ENCODE measurements at places on chromosomes 6 and 20.

DNA sequence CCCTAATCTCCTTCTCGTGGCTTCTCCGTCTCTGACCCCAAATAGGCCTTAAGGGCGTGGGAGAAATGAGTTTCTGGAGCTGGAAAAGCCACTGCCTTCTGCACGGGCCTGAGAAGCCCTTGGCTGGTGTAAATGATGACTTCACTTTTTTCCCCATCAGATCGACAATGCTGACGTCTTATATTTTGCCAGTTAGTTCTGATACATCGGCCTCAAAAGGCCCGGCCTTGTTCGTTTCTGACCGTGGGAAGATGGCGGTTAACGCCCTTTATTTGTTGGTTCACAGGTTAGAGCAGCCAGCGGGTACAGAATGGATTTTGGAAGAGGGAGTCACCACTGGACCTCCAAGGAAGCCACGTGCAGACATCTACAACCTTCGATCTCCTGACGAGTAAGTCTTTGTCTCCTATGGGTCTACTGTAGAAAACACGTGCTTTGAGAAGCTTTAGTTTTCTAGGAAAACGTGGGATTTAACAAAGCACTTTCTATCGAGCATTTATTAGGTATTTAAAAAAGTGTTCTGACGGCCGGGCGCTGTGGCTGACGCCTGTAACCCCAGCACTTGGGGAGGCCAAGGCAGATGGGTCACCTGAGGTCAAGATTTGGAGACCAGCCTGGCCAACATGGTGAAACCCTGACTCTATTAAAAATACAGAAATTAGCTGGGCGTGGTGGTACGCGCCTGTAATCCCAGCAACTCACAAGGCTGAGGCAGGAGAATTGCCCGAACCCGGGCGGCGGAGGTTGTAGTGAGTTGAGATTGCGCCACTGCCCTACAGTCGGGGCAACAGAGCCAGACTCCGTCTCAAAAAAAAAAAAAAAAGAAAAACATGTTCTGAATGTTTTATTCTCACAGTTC is 1.2 kb upstream of the ZNFX1 start:
- peak; percentile 44 for DNase-seq

DNA sequence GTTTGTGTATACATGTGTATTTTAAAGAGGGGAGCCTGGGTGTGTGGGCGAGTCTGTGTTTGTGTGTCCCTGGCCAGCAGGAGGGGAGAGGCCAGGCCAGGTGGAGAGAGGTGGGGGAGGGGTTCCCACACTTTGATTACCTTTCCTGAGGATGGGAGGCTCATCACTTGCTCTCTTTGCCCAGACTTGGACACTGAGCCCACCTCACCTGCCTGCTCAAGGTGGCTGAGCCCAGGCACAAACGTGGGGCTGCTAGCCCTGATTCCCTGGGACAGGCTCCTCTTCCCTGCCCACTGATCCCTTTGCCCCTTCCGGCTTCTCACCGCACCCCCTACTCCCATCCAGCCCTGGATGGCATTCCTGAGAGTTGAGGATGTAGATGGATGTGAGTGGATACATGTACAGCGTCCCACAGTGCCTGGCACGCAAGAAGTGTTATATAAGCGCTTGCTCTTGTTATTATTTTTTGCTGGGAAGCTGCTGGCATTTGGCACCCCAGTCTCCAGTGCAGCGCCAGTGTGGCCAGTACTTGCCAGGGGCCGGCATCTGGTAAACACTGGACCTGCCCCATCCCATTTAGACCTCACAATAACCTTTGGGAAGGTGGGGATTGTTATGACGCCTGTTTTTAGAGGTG is 2.7 kb downstream of the CEBPB start:
- DNase-seq = no peak

- DNase-seq = peak; percentile 65
These were observed 21.0 kb downstream of the SRSF3 start for GRCh38 chr6:36615018-36615761.

DNA sequence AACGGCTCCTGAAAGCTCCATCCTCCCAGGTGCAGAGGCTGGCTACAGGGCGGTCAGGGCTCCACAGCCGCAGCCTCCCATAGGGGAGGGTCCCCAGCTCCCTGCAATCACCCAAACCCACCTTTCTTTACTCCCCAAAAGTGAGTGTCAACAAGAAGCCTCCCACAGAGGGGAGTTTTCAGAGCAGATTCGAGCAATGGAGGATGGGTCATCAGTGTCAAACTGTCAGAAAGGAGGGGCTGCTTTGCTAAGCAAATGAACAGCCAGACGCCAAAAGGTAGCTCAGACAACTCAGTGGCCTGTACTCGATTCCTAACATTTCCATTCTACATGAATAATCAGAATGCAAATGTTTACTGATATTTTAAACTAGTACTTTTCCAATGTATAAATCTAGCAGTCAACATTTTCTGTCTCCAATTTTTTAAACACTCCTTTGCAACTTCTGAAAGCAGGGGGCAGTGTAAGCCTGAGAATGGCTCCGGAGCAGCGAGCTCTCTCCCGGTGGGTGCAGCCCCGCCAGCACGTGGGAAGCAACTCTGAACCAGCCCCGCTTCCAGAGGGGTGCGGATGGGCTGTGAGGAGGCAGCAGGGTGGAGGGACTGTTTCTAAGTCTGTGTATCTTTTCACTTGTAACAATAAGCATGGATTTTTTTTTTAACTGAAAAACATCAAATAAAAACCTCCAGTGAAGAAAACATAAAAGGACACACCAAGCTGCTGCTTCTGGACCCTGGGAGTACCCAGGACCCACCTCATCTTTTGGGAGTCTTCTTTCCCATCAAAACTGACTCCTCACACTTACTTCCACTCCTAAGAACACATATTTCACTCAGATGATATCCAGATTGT is 54.9 kb downstream of the TAF4 start:
- DNase-seq = peak; percentile 53

DNA sequence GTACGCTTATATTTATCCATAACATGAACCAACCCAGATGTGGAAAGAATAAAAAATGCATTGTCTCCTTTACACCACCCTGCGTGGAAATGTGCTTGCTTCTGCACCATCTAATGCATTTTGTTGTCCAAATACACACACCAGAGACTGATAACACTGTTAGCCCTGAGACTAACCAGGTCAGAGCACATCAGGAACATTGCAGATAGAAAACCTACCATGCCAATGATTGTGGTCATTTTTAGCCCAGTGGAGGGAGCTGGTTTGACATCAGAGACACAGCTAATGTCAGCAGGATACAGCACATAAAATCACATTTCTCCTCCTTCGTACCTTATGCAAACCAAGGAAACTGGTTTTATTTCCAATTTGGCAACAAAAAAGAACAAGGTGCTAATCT is 528.7 kb downstream of the DOK5 start:
- DNase-seq = no peak

DNA sequence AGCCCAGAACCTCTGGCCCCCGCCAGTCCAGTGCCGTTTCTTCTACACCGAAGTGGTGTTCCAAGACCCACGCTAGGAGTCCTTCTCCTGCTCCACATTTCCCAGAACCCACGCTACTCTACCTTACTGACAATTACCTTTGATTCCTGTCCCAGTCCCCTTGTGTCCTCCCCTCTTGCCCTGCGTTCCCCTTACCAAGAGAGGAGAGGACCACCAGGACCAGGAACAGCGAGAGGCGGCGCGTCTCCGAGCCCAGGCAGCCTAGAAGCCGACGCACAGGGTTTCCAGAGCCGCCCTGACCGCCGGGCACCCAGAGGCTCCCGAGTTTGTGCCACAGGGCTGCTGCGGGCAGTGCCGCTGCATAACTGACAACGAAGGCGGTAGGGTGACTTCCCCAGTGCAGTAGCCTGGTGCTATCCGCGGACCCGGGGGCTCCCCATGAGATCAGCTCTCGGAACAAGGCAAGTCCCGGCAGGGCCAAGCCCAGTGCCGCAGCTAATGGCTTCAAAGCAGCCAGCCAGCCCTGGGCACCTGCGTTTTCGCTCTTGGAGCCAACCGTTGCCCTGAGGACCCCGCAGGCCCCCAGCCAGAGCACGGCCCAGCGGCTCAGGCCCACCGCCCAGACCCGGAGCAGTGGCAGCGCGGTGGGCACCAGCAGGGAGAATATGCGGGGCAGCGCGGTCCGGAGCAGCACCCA is 512 bp downstream of the TAP1 start:
- peak; percentile 62 for DNase-seq

GRCh38 chr6:69663215-69663614 is 133.6 kb downstream of the LMBRD1 start:
- DNase-seq = no peak

DNA sequence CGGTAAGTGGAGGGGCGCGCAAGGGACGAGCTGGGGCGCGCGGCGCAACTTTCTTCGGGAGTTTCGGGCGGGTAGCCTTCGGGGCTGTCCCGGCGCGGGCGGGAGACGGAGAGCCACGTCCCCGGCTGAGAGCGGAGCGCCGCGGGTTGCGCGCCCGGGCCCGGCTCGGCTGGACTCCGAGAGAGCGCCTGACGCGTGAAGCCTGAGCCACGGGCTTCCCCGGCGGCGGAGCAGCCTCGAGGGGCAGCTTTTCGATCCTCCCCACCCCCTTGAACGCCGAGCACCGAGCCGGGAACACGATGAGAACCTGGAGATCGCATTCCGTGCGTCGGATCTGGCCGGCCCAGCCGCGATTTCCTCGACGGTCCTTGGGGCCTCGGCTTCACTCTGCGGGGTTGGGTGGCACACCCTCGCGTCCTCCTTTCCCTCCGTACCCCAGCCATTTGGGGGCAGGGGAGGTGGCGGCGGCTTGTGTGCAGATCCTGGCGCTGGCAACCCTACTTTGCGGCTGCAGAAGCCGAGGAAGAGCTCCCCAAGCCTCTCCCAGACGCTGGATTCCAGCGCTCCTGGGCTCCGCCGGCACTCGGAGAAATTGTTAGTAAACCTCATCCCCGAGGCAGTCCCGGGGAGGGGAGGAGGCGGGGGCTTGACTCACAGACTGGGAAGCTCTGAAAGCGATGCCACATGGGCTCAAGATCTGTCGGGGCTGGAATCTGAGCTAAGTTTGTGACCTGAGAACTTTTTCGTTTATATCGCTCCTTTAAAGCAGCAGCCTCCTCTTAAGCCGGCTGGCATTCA is 572 bp downstream of the DSE start:
- DNase-seq = peak; percentile 52

GRCh38 chr6:142570221-142570671 is 268.4 kb downstream of the ADGRG6 start:
- DNase-seq = no peak

DNA sequence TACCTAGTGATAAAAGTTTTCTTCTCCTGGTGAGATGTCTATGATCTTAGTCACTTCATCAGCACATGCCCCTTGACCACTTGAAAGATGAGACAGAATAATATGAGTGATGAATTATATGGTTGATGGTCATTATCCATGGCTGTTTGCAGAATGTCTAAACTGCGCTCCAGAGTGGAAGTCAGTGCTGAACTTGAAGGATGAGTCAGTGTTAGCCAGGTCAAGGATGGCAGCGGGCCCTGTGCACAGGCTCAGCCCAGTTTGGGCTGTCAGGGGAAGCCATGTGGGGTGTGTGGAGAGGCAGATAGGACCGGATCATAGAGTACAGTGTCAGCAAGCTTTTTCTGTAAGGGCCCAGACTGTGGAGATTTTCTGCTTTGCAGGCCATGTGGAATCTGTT is 67.2 kb upstream of the KIF25 start:
- no peak for DNase-seq

DNA sequence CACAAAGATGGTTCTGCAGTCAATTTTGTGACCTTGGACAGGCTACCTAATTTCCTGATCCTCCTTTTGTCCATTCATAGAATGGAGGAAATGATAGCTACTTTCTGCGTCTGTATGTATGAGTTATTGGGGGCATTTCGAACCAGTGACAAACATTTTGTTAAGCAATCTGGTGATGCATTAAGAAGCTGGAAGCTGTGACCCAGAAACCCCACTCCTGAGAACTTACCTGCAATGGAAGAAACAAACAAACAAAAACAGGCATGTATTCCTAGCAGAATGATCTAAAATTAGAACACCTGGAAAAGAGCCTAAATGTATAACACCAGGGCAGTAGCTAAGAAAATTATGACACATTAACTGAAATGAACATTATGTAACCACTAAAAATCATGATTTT is 33.4 kb upstream of the PRND start:
- DNase-seq = no peak

DNA sequence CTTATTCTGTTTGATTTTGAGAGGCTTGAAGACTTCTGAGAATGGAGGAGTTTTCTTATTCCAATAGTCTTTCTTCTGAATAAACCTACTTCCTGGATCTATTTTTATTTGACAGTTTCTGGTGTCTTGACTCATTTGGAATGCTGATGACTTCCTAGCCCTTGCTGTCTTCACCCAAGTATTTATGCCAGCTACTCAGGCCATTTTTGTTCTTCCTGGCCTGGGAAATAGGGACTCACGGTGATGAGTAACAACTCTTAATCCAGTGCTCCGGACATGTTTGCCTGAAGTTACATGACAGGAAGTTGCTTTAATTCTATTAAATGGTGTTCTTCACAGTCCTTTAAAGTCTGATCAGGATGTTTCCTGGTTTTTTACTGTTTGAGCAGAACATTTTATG is 272.1 kb upstream of the EYS start:
- DNase-seq = no peak

GRCh38 chr20:48098866-48099265 is 313.6 kb upstream of the SULF2 start:
- DNase-seq = no peak

DNA sequence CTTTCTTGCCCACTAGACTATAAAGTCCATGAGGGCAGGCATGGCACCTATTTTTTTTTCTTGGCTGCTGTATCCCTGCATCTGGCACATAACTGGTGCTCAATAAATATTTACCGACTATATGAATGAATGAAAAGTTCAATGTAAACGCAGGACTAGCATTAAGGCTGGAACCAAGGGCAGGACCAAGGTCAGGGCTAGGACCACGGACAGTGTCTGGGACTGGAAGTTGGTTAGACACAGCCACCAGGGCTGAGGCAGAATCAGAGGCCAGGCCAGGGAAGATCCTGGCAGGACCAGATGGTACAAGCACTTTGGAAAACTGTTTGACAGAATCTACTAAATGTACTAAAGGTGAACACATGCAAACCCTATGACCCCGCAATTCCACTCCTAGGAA is 3.7 kb downstream of the TNXB start:
- DNase-seq = no peak

GRCh38 chr6:90088009-90088408 is 193.7 kb downstream of the GJA10 start:
- no peak for DNase-seq

DNA sequence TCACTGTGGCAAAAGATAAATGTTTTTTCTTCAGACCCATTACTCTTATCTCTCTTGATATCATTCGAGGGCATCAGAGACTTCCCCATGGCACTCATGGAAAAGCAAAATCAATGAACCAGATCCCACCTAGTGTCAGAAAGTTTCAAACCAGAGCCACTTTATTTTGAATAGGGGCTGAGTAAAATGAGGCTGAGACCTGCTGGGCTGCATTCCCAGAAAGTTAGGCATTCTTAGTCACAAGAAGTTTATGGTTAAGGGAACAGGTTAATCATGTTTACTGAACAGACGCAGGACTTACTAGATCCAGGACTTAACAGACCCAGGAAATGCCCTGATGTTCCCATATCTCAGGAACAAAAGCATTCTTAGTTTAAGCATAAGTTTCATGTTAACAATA is 369.9 kb downstream of the BTBD3 start:
- DNase-seq = no peak

Measured in CD4-positive, alpha-beta T cell treated with Interleukin-1 beta for 1 hour (primary cell).